Stimulated activated CD4-positive, alpha-beta T cell treated with anti-CD3 and anti-CD28 coated beads, Interleukin-2, amount 100 ng/mL, for 4 hours (primary cell): ENCODE measurements at places on chromosomes 7 and 10.

- no peak for DNase-seq
Measured at GRCh38 chr10:17644485-17644943, 563 bp downstream of the STAM start.

- no peak for DNase-seq
Measured at GRCh38 chr7:125396466-125397151, 467.0 kb upstream of the POT1 start.

GRCh38 chr7:82373926-82374635 is 69.5 kb downstream of the CACNA2D1 start:
- DNase-seq, result no peak

DNA sequence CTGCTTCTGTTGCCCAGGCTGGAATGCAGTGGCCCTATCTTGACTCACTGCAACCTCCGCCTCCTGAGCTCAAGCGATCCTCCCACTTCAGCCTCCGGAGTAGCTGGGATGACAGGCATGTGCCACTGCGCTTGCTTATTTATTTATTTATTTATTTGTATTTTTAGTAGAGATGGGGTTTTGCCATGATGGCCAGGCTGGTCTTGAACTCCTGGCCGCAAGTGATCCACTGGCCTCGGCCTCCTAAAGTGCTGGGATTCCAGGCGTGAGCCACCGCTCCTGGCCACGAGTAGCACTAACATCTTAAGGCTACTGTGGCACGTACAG is 70.9 kb downstream of the CARD11 start:
- no peak for DNase-seq

GRCh38 chr7:36852017-36852416 is 127.7 kb upstream of the AOAH start:
- DNase-seq, result no peak

GRCh38 chr10:80275135-80275498 is 14.3 kb downstream of the MAT1A start:
- DNase-seq, result no peak

- DNase-seq, result no peak
Measured at GRCh38 chr7:49773936-49774458, 559 bp downstream of the VWC2 start.

DNA sequence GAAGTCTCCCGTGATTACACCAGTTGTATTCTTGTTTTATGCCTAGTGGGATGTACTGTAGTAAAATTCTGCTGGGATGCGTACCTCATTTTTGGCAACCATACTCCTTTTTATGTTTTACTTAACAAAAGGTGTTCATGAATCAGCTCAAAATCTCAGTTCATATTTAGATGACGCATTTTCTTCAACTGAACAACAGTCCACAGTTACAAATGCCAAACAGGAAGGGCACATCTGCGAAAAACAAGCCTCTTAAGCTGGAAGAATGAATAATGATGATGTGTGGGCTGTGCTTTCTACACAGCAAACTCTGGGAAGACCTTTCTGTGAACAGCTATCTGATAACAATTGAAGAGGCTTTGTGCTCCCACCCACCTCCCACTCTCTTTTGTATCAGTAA is 68.4 kb upstream of the NRBF2 start:
- no peak for DNase-seq

DNA sequence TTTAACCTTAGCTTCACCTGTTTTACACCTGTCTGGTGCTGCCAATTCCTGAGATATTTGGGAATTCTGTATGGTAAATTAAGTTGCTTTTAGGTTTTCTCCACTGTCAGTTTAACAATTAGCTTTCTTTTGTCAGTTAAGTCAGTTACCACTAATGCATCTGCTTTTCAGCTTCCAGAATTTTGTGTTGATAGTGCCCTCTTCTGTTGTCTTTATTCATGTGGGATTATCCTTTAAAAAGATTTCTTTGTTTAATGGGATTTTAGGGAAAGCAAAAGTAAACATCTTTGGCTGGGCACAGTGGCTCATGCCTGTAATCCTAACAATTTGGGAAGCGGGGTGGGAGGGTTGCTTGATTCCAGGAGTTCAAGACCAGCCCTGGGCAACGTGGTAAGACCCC is 8.1 kb downstream of the TFAM start:
- DNase-seq, result no peak

DNA sequence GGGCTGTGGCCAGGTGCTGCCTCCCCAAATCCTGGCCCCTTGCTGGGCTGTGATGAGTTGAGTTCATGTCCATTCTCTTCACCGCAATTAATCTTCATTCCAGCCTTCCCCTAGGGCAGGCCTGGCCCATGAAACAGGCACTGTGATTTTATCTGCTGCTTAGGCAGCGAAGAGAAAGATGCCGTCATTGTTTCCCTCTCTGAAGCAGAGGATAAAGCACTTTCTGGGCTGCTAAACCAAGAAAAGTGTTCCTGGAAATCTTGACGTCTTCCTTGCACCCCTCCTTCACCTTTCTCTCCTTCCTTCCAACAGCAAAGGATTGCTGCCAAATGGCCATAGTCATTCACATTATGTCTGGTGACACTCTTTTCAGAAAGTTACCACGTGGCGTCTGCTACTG is 265.9 kb downstream of the ZEB1 start:
- DNase-seq, result no peak

DNA sequence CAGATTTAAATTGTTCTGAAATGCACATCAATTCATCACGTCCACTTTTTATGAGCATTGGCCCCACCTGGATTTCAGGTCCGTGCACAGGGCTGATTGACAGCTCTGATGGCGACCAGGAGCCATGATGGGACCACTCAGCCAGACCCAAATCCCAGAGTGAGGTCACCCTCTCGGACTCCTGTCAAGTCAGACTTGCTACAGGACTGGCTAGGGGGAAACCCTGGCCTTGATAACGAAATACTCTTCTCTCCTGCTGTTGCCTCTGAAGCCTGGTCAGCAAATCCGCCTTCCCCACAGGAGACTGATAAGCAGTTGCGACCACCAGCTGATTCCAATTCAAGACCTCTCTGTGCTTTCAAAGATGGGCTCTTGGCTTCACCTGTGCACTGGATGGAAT is 76.4 kb downstream of the CARD11 start:
- DNase-seq, result no peak

DNA sequence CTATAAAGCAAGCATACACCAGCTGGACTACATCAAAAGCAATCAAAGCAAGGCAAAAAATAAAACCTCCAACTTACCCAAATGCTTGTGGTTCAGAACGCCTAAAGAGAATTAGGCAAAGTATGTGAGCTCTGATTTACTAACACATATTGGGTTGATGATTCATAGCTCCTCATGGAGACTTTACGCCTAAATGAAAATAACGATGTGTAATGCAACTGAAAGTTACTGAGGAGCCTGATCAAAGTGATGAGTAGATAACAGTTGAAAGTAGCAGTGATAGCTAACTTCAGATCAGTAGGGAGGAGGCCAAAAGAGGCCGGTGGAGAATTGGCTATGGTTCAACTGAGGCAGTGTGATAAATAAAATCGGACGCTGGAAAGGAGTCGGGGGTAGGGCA is 85.0 kb downstream of the MPP7 start:
- DNase-seq, result no peak

DNA sequence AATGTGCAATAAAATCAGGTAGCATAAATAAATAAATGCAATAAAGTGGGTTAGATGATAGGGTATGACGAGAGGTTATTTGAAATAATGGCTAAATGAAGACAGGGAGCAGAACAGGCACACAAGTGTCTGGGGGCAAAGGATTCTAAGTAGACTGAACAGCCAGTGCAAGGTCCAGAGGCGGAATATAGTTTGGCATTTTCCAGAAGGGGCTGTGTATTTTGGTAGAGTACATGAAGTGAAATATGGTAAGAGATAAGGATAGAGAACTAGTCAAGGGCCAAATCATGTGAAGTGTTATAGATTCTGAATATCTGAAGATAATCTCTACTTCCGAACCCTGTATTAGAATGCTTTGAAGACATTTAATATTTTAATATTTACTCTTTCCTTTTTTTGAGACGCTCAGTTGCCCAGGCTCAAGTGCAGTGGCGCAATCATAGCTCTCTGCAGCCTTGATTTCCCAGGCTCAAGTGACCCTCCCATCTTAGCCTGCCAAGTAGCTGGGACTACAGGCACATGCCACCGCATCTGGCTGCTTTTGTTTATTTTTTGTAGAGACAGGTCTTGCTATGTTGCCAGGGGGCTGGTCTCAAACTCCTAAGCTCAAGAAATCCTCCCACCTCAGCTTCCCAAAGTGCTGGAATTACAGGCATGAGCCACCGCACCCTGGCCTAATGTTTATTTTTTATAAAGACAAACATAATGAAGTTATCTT is 44.4 kb upstream of the CD36 start:
- DNase-seq, result no peak

GRCh38 chr10:97020452-97021400 is 165.0 kb downstream of the SLIT1 start:
- no peak for DNase-seq

- no peak for DNase-seq
Measured at GRCh38 chr10:7523656-7524055, 112.8 kb upstream of the SFMBT2 start.

- DNase-seq, result no peak
Measured at GRCh38 chr7:78377532-78377931, 579.0 kb downstream of the PHTF2 start.

- no peak for DNase-seq
Measured at GRCh38 chr10:31697271-31698180, 231.1 kb downstream of the ARHGAP12 start.

- DNase-seq, result no peak
Measured at GRCh38 chr10:92690915-92691590, 1.3 kb downstream of the HHEX start.

DNA sequence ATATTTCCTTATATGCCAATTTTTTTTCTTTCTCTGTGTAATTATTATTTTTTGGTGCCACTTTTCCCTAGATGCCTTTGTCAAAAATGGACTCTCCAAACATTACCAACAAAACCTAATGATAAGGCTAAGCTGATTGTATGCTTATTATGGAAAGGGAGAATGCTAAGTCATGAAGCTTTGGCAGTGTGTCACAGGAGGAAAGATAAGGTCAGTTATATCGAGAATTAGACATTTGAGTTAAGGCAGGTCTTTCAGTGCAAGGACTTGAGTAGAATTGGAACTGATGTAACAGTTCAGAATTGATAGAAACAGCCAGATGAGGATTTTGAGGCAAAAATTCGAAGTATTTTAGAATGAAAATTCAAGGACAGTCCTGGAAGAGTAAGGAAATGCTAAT is 16.8 kb upstream of the MALRD1 start:
- no peak for DNase-seq

DNA sequence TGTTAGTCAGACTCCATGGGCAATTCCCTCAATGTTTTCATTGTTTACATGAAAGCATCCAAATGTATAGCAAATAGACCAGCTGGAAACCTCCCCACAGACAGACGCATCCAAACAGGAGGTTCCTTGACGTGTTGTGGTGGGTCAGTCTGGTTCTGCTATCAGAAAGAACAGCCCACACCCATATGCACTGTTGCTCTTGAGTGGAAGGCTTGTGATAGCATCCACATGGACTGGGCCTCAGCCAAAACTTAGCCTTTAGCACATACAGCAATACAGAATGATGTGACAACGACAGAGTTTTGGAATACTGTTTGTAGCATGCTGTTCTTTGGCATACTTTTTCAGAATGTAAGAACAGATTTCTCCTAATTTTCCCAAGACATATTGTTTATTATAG is 299.2 kb upstream of the ETV1 start:
- no peak for DNase-seq

DNA sequence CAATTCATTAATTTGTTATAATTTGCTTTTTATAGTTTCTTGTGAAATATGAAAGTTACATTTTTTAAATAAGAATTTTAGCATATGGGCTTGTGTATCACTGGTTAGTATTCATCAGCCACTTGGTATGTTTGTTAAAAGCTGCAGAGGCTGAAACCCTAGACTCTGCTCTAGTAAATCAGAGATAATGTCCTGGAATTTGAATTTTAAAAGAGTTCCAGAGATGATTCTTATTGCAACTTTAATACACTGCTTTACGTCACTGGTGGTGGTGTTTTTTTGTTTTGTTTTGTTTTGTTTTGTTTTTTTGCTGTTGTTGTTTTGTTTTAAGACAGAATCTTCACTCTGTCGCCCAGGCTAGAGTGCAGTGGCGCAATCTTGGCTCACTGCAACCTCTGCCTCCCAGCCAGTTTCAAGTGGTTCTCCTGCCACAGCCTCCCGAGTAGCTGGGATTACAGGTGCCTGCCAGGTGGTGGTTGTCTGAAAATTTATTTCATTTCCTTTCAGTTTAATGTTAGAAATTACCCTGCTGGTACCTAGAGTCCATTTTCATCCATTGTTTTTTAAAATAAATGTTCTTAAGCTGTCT is 43.8 kb downstream of the PTPN12 start:
- no peak for DNase-seq

GRCh38 chr10:122348512-122348911 is 26.0 kb upstream of the PLEKHA1 start:
- no peak for DNase-seq

- DNase-seq, result no peak
Measured at GRCh38 chr7:12436896-12437535, 33.4 kb upstream of the VWDE start.

DNA sequence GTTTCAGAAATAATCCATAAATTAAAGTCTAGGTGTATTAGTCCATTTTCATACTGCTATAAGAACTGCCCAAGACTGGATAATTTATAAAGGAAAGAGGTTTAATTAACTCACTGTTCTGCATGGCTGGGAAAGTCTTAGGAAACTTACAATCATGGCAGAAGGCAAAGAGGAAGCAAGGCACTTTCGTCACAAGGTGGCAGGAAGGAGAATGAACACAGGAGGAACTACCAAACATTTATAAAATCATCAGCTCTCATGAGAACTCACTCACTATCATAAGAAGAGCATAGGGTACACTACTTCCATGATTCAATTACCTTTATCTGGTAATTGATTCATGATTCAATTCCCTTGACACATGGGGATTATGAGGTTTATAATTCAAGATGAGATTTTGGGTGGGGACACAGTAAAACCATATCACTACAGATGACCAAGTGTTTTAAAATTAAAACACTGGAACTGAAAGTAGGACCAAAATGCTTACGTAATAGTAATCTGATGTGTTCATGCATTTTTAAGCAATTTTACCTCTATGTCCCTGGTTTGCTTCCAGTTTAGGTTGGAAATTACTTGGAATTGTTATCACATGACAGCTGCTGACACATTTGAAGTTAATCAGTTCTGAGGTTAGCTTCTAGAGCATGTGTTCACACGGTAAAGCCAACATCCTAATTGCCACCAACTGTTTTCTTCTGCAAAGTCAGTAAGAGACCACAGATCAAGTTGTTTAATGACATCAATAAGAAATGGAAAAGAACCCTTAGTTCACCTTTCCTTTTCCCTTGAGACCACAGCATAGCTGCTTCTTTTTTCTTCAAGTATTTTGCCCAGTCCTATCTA is 48.4 kb upstream of the SEMA3C start:
- no peak for DNase-seq
